IMR-90 (cell line): ENCODE measurements at places on chromosomes 3 and 15. TPM values are rescaled to one million over a fixed set of nuclear protein-coding genes. Genes with fewer than 3 reads are reported as not detected.
A peak's percentile ranks its signal among the peaks of the same experiment; 100 is the strongest.

DNA sequence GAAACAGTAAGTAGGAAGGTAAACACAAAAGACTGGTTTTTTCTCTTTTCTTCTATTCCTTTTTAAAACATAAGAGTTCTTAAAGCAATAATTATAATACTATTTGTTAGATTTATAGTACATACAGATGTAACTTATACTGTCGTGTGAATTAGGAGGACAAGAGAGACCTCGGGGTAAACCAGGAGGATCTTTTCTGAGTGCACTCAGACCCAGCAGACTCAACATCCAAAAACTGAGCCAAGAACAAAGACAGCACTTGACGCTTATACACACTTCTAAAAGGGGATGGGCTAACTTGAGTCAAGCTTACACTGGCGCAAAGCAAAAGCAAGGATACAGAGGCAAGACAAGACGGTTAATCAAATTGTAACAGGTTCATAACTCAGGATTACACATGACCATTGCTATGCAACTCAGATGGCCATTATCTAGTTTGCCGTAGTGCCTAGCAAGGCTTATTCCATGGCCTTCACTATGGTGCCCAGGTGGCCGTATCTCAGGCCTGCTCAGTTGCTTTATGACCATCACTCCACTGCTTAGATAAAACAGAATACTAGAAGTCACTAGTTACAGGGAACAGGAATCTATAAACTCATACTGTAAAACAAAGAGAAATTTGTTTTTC lies 18.6 kb downstream of the MTHFS start:
- H3K27me3 ChIP-seq, result no peaks in the 10 kb centered on the region
- no peak overlapping the region for H3K27ac ChIP-seq
- H3K4me1 ChIP-seq, result no peaks in the 10 kb centered on the region
- H3K36me3 ChIP-seq, result peaks cover 5% of the 10 kb centered on the region
- no peak for DNase-seq

DNA sequence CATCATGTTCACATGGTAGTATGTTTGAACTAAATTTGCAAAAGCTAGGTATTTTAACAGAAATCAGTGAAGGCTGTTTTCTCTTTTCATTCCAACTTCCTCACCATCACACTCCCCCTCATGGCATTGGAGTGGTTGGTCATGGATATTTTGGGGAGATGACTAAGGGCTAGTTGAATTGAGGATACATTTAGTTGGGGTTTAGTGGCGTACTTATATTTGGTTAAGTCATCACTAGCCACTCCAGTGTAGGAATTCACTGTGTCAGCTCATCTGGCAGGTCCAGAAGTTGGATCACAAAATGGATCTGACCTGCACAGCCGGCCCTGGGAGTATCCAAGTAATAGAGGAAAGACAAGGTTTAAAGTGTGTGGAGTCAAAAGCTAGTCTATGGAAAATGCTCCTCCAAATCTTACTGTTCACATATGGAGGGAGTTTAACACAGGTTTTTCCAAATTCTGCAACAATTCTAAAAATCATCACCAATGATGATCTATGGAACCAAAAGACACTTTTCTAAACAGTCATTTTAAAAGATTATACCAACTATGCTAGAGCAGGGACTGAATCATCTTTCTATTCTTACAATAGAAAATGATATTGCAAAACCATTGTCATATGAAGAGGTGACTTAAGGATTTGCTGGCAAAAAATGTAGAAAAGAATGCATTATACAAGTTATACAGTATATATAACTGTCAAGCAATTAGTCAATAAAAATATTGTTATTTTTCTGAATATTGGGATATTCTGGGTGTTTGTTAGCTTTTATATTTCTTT lies 247.8 kb upstream of the PEX5L start:
- no peak overlapping the region for H3K4me3 ChIP-seq
- H3K27ac ChIP-seq, result no peak overlapping the region
- DNase-seq, result peak; percentile 50
- no peaks in the 10 kb centered on the region for H3K27me3 ChIP-seq
- no peaks in the 10 kb centered on the region for H3K36me3 ChIP-seq

- H3K36me3 ChIP-seq, result no peaks in the 10 kb centered on the region
- H3K4me1 ChIP-seq, result no peaks in the 10 kb centered on the region
- H3K27ac ChIP-seq, result no peak overlapping the region
- H3K27me3 ChIP-seq, result no peaks in the 10 kb centered on the region
Measured at GRCh38 chr15:53962646-53963561, 15.3 kb upstream of the UNC13C start.

GRCh38 chr3:149031096-149031495 lies 39.8 kb downstream of the GYG1 start:
- H3K27me3 ChIP-seq, result no peaks in the 10 kb centered on the region
- no peak for DNase-seq
- H3K4me1 ChIP-seq, result peaks cover 7% of the 10 kb centered on the region
- H3K27ac ChIP-seq, result no peak overlapping the region
- H3K4me3 ChIP-seq, result no peak overlapping the region
- peaks cover 9% of the 10 kb centered on the region for H3K36me3 ChIP-seq

IQCF5 gene
- not detected in 2 replicates for total RNA-seq

CSPG5 gene
- under 0.01 TPM in 2 replicates for total RNA-seq

ZNF35 gene
- 19.2 and 19.5 TPM in 2 replicates for total RNA-seq

UTS2B gene
- total RNA-seq, result 0.72 and 0.83 TPM in 2 replicates

- peaks cover 31% of the 10 kb centered on the region for H3K36me3 ChIP-seq
- no peak overlapping the region for H3K4me3 ChIP-seq
- H3K27me3 ChIP-seq, result no peaks in the 10 kb centered on the region
- no peak overlapping the region for H3K27ac ChIP-seq
Measured at GRCh38 chr15:71749500-71749899, 60.9 kb upstream of the NR2E3 start.

GRCh38 chr3:66738625-66739365 lies 238.0 kb upstream of the LRIG1 start:
- H3K4me1 ChIP-seq, result peaks cover 9% of the 10 kb centered on the region
- peak overlapping the region; percentile 16; the same call in 1 of the 2 replicates for H3K27ac ChIP-seq
- DNase-seq, result peak; percentile 87
- H3K4me3 ChIP-seq, result no peak overlapping the region

DNA sequence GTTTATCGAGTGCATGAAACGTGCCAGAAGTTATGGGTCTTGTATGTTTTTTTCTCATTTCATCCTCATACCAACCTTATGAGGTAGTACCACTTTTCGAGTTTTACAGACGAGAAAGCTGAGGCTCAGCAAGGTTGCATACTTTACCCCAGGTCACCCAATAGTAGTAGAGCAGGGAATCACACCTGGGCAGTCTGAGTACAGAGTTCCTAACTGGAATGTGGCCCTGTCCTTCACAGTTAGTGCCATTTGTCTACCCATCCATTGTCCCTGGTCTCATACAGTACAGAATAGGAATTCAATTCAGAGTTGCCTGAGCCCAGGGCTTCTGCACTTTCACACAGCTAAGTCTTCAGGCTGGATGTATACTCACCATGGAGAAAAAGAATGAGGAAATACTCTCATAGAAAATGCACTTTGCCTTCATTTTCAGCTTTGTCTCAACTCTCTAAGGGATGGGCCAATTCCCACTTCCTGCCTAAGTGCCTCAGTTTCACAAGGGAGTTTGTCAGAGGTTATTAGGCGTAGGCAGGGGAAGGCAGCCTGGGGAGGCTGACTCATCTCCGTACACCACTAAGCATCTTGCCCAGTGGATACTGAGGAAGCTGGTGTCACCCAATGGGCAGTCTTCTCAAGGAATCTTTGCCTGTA lies 93.2 kb downstream of the TMEM212 start:
- H3K4me3 ChIP-seq, result no peak overlapping the region
- no peaks in the 10 kb centered on the region for H3K27me3 ChIP-seq
- no peak overlapping the region for H3K27ac ChIP-seq

DNA sequence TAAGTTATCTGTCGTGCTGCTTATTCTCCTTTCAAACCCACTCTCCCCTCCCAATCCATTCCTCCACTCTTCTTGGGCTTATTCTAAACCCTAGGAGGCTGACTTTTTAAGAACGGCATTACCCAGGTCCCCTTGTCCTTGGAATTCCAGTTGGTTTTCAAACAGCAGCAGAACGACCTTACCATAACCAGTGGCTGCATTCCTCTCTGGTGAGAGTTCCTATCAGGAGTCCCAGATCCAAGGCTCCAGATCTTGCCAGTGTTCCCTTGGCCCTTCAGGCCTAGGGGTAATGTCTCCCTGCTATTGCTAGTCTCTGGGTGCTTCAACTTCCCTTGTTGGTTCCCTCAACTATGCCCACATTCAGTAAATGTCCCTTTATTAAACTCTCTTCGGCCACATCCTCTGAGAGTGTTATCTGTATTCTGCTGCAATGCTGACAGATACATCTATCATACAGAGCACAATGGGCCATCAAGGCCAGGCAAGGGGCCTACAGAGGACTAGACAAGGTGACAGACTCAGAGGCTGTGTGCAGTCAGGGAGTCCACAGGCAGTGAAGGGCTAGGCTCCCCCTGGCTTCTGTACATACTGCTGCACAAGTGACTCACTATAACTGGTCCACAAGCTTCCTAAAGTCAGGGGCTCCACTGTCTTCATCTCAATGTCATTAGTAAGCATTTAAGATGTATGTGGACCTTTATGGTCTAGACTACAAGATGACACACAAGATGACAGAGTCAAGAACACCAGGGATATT lies 10.1 kb downstream of the LYSMD2 start:
- DNase-seq, result peak; percentile 60
- no peaks in the 10 kb centered on the region for H3K36me3 ChIP-seq
- H3K27ac ChIP-seq, result peak overlapping the region; percentile 14; the same call in 1 of the 2 replicates
- peaks cover 18% of the 10 kb centered on the region for H3K4me1 ChIP-seq
- H3K27me3 ChIP-seq, result no peaks in the 10 kb centered on the region

- no peak overlapping the region for H3K27ac ChIP-seq
- H3K27me3 ChIP-seq, result no peaks in the 10 kb centered on the region
- H3K4me3 ChIP-seq, result no peak overlapping the region
- H3K36me3 ChIP-seq, result peaks cover 15% of the 10 kb centered on the region
Measured at GRCh38 chr15:63595065-63595464, 2.1 kb upstream of the FBXL22 start.

TOP2B gene
- total RNA-seq, result 53.4 and 115 TPM in 2 replicates

- no peak within 1 kb of the TSS for H3K27ac ChIP-seq
- H3K4me3 ChIP-seq, result peak within 1 kb of the TSS; percentile 34; the same call in 1 of the 2 replicates
- DNase-seq, result no peak
- peaks cover 27% of the 10 kb centered on the region for H3K27me3 ChIP-seq
Measured at GRCh38 chr3:151460774-151461450, at the start of gene IGSF10. Gene IGSF10, minus strand, starts transcription at chr3:151461061. Its CDS starts 2,352 bp downstream, at chr3:151458709.

DNA sequence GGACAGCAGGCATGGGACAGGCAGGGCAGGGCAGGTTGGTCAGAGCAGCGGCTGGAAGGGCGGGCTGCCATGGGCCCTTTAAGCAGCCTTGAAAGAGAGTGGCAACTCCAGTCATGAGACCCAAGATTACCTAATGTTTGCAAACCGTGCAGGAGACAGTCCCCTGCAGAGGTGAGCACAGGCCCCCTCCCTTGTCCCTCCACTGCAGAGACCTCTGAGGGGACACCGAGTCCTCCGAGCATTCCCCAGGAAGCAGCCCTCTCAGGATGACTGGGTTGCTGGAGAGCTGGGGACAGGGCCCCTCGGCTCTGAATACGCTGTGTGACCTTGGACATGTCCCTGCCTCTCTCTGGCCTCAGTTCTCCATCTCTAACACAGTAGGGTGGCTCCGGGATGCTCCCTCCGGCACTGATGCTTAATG lies 81.4 kb downstream of the IQSEC1 start:
- H3K27ac ChIP-seq, result no peak overlapping the region
- no peaks in the 10 kb centered on the region for H3K36me3 ChIP-seq
- peaks cover 36% of the 10 kb centered on the region for H3K4me1 ChIP-seq
- H3K27me3 ChIP-seq, result no peaks in the 10 kb centered on the region
- no peak for DNase-seq

CACNA1D gene
- under 0.01 TPM in 1 of 2 replicates, not detected in the other for total RNA-seq

GRCh38 chr15:99682455-99682854 lies 50.8 kb downstream of the LYSMD4 start:
- H3K4me3 ChIP-seq, result no peak overlapping the region
- no peaks in the 10 kb centered on the region for H3K27me3 ChIP-seq
- no peaks in the 10 kb centered on the region for H3K4me1 ChIP-seq
- DNase-seq, result peak; percentile 95
- H3K27ac ChIP-seq, result no peak overlapping the region

GRCh38 chr3:72756900-72757299 lies 91.3 kb downstream of the SHQ1 start:
- no peak for DNase-seq
- H3K27ac ChIP-seq, result no peak overlapping the region
- H3K4me1 ChIP-seq, result no peaks in the 10 kb centered on the region
- H3K36me3 ChIP-seq, result no peaks in the 10 kb centered on the region
- no peak overlapping the region for H3K4me3 ChIP-seq

DNA sequence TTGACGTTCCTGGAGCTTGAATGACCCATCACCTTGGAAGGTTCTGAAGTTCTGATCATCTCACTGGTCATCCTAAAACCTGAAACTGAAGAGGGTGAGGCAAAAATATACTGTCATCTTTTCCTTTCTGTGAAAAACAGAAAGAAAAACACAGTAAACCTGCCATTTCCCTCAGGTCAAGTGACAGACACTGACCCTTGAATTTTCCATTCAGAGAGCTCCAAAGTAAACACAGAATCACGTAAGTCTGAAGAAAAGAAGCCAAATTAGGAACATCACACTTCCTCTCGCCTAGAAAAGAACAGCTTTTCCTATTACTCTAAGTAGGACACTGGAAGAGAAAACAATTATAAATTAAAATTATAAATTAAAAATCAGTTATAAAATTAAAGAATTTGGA lies 78.7 kb upstream of the TGFBR2 start:
- H3K27ac ChIP-seq, result no peak overlapping the region
- no peak overlapping the region for H3K4me3 ChIP-seq
- H3K36me3 ChIP-seq, result no peaks in the 10 kb centered on the region
- DNase-seq, result no peak
- H3K4me1 ChIP-seq, result no peaks in the 10 kb centered on the region

- H3K27me3 ChIP-seq, result no peaks in the 10 kb centered on the region
- H3K36me3 ChIP-seq, result no peaks in the 10 kb centered on the region
- peak; percentile 32 for DNase-seq
- H3K4me3 ChIP-seq, result no peak overlapping the region
Measured at GRCh38 chr3:30470496-30470895, 135.9 kb upstream of the TGFBR2 start.

DNA sequence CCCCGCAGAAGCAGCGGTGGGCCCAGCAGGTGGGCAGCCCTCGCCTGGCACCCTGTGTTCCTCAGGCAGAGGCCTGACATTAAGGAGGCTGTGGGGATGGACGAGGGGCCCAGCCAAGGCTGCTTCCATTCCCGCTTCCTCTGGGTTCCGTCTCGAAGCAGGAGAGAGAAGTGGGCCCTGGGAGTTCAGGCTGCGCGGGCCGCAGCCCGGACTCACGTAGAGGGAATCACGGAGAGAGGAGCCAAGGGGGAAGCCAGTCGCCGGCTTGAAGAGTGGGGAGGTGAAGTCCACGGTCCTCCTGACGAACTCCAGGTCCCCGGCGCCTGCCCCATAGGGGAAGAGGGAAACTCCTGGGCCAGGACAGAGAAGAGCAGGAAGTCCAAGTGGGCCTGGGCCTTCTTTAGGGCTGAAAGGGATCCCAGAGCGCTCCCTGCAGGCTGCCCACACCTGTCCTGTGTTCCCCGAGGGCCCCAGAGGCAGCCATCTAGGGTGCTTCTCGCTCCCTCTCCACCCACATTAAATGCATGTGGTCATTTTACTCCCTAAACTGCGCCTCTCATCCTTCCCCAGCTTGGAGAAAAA lies 37.7 kb downstream of the MUC4 start:
- no peaks in the 10 kb centered on the region for H3K27me3 ChIP-seq
- H3K4me3 ChIP-seq, result no peak overlapping the region
- no peak overlapping the region for H3K27ac ChIP-seq
- H3K36me3 ChIP-seq, result no peaks in the 10 kb centered on the region

- H3K4me3 ChIP-seq, result no peak overlapping the region
- H3K36me3 ChIP-seq, result no peaks in the 10 kb centered on the region
- no peak overlapping the region for H3K27ac ChIP-seq
Measured at GRCh38 chr3:58299839-58300516, 6.1 kb upstream of the RPP14 start.
